Stimulated activated CD4-positive, alpha-beta T cell treated with anti-CD3 and anti-CD28 coated beads, Interleukin-15, amount 100 ng/mL, for 48 hours (primary cell): ENCODE measurements at places on chromosomes 2 and 18.
A peak's percentile ranks its signal among the peaks of the same experiment; 100 is the strongest.

DNA sequence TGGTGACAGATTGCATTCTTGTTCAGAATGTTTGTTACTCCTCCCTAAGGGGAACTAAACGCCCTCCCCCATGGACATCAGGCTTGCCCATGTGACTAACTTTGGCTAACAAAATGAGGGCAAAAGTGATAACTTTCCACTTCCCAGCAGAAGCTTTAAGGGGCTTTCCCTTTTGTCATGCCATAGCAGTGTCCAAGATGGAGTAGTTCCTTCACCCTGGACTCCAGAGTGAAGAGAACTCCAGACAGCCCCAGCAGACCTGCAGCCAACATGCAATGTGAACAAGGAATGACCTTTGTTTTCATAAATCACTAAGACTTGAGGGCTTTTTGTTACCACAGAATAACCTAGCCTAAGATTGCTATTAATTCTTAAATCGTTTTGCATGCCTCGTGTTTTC is 163.5 kb downstream of the ZEB2 start:
- no peak for DNase-seq

- no peak for DNase-seq
Measured at GRCh38 chr18:21858544-21858943, 118.0 kb downstream of the MIB1 start.

DNA sequence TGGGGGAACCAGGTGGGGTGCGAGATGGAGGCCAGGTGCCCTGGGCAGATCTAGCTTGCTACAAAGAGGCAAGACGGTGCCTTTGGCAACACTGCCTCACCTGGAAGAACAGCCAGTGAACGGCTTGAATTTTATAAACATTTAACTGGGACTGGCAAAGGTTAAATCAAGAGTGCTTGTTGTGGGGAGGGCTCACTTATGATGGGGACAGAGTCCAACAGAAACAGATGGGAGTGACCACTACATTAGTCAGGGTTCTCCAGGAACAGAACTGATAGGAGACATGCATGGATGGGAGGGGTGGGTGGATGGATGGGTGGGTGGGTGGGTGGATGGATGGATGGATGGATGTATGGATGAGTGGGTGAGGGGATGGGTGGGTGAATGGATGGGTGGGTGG is 19.2 kb downstream of the ODC1 start:
- no peak for DNase-seq

DNA sequence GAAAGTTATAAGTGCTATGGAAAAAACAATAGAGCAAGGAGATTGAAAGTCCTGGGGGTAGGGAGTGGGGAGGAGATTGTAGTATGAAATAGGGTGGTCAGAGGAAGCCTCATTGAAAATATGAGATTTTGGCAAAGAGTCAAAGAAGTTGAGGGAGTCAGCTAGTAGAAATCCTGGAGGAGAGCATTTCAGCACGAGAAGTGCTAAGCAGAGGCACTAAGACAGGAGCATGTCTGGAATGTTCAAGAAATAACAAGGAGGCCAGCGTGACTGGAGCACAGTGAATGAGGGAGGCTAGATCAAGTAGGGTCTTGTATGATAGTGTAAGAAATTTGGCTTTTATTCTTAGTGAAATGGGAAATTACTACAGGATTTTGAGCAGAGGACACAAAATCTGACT is 2.1 kb upstream of the TSPYL6 start:
- no peak for DNase-seq

GRCh38 chr2:98952966-98953365 is 16.9 kb upstream of the CRACDL start:
- no peak for DNase-seq

- no peak for DNase-seq
Measured at GRCh38 chr2:17901246-17901645, 22.8 kb downstream of the KCNS3 start.

DNA sequence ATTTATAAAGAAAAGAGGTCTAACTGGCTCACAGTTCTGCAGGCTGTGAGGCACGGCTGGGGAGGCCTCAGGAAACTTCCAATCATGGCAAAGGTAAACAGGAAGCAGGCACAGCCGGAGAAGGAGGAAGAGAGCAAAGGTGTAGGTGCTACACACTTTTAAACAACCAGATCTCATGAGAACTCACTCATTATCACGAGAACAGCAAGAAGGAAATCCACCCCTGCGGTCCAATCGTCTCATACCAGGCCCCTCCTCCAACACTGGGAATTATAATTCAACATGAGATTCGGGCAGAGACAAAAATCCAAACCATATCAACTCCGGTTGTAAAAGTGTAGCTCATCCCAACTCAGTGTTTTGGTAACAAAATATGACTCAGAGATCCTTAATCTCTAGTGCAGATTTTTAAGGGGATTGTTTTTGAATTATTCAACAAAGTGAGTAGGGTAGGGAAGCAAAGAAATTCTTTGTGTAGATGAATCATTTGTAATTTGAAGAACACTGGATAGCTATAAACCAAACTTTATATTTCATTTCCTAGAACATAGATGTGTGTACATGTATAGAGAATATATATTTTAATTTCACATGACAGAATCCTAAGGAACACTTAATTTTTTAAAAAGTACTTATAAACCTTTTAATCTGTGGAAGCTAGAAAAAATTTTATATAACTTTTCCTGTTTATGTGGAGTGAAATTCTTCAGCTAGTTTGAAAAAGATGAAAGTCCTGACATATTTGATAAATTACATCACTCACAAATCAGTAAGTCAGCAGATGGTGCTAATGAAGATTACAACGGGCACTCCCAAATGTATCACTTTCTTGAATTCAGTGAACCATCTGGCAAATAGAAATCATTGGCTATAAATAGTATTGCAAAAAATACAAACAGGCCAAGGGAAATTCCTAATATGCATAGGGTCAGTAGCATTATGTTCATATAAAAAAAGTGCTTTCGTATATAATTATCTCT is 130.1 kb downstream of the OLA1 start:
- DNase-seq: no peak

DNA sequence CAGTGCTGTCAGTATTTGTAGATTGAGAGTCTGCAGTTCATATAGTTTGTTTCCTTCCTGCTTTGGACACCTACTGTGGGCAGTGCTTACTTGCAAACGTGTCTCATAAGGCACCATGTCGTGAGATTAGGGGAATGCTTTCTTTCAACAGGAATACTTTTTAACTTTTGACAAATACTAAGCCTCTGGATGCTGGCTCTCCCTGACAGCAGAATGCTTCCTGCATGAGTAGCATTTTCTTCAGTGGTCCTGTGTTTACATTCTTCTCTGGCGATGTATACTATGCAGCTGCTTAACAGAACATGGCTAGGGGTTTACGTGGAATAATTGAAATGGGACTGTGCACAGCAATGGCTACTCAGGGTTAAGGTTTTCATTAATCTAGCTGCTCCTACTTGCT is 807.5 kb downstream of the MBD2 start:
- no peak for DNase-seq

DNA sequence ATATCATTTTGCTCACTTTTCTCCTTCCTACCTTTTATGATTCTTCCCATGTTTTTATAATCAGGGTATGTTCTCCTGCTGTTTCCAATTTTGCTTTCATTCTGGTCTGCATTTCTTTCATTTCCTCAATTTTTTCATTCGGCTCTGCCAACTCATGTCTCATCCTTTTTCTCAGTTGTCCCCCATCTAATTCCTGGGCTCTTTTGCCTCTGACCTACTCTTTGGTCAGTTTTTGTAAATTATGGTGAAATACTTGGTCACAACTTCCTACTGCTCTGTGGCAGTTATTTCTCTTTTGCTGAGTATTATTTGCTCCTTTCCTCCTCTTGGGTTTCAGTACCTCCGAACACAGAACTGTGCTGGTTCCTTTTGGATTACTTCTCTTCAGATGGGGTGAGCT is 27.5 kb downstream of the MYO7B start:
- no peak for DNase-seq

DNA sequence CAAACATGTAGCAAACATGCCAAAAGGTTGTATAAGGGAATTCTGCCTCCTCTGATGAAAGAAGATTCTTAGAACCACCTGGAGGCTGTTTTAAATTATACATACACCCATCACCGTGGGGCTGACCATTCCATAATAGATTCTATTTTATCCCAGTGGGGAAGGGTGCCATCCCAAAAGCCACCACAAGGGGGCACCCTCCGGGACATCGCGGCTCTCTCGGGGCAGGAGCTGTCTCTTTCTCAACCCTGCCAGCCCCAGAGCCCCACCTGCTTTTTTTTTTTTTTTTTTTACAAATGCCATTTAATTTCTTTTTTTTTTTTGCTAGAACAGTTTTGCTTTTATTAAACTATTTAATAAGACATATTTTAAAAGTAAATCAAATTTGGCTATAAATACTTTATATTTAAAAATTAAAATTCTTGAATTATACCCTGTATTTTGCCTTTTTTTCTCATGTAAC is 8.6 kb upstream of the MTCL1 start:
- peak; percentile 61 for DNase-seq

DNA sequence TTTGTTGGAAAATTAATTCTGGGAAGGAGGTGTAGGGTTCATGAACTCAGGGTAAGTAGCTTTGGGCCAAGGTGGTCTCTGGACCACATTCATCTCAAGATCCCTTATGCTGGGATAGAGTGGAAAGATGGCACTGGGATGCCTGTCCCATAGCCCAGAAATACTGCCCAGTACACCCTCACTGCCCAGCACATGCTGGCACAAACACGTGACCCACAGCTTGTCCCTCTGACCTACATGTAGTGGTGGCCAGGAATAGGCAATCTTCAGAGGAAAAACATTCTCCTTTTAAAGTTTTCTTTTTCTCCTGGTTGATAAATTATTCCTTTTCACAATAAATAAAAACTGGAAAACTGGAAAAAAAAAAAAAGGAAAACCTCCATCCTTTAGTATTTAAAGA is 135.6 kb upstream of the ACAA2 start:
- DNase-seq: no peak

DNA sequence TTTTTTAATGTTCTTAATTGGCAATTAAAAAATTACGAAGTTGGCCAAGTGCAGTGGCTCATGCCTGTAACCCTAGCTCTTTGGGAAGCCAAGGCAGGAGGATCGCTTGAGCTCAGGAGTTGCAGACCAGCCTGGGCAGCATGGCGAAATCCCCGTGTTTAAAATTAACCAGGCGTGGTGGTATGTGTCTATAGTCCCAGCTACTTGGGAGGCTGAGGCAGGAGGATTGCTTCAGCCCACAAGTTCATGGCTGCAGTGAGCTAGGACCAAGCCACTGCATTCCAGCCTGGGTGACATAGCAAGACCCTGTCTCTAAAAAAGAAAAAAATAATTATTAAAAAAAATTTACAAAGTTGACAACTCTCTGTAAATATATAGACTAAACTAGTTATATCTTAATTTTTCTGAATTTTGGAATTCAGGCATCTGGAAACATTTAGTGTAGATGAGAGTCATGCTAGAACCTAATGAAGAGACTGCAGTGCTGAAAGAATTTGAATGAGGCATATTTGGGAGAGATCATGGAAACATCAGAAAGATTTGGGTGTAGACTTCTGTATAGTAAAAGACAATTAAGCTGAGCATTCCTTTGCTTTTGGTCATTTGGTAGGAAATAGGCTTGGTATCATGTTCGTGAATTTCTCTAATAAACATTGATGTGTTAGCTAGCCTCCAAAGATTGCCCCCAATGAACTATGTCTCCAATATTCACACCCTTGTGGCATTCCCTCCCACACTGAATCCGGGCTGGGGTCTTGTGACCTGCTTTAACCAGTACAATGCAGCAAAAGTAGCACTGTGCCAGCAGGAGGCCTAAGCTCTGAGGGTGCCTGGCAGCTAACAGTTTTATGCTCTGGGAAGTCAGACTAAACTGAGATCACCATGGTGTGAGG is 4.2 kb upstream of the ROCK1 start:
- DNase-seq: no peak

GRCh38 chr2:8462280-8462679 is 219.6 kb upstream of the ID2 start:
- no peak for DNase-seq
